Stimulated activated CD8-positive, alpha-beta memory T cell treated with anti-CD3 and anti-CD28 coated beads, Interleukin-2, amount 100 ng/mL, for 1 hour (primary cell): ENCODE measurements at places on chromosomes 3 and 15.

DNA sequence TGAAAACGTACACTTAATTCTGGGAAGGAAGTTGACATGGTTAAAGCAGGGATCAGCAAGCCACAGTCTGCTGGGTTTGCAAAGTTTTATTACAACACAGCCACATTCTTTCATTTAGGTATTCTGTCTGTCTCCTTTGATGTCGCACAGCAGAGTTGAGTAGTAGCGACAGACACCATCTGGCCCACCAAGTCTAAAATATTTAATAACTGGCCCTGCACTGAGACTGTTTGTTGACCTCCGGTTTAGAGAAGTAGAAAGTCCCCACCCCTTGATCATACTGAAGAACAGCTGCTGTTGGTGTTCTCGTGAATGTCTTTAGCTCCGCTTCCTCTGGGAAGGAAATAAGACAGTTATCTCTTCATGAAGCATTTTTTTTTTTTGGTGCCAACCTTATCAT, 66.2 kb downstream of the MCTP2 start:
- no peak for DNase-seq

- DNase-seq, result no peak
Observed at GRCh38 chr3:166575161-166575560, 737.9 kb upstream of the BCHE start.

GRCh38 chr3:140207541-140207940, 272.6 kb downstream of the CLSTN2 start:
- no peak for DNase-seq

- no peak for DNase-seq
Observed at GRCh38 chr3:119497820-119498185, 544 bp upstream of the TIMMDC1 start.

DNA sequence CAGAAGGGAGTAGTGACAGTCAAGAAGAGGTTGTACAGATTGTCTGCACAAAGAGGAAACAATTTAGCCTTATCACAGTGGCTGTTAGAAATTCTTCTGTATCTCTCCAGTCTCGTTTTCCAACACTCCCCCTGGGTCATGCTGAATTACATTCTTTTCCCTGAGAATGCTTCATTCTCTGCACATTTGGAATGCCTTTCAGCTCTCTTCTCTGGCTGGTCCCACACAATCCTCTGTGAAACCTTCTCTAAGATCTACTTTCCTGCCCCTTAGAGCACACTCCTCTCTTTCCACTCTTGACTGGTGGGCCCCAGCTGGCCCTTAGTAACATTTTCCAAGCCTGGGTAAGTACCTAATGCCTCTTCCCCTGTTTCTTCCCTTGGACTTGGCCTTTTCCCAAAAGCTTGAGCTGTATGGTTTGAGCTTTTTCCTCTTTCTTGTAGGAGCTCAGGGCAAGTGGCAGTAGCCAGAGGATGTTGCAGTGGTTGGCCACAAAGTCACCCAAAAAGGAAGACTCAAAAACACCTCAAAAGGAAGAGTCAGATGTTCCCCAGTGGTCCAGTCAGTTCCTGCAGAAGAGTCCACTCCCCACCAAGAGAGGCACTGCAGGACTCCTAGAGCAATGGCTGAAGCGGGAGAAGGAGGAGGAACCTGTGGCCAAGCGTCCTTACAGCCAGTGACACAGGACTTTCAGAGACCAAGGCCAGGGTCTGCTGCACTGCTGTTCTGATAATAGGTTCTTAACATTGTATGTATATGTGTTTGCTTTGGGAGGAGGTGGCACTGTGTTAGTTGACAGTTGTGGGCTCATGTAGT, 25.7 kb downstream of the HMCES start:
- no peak for DNase-seq

DNA sequence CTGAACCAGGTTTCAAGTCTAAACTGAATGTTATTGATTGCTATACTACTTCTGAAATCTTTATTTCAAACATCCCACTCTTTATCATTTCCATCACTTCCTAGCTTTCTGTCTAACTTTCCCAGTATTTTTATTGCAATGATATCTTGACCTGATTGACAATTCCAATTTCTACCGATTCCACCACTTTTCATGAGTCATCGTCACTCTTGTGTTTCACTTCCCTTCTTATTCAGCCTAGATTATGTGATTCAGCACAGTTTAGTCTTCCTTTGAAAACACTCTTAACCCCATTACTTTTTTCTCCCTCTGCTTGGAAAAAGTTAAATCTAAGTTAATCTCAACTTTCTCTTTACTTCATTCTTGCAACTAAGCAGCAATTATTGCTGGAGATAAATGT, 62.6 kb downstream of the SLC7A14 start:
- DNase-seq, result no peak

DNA sequence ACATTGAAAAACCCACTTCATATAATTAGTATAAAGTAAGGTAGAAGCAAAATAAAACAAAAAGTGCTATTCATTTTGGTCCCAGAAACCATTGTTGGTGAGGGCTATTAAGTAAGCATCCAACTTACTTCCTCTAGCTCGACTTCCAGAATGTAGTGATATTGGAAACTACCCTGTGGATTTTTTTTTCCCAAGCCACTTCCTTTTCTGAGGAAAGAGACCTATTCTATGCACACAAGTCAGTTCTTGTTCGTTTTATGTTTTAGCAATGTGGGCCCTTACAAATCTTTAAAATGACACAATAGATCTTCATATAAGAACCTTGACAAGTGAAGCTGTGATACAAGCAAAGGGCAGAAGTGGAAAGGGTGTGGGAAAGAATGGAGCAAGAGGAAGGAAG, 402.0 kb upstream of the TBL1XR1 start:
- no peak for DNase-seq

- no peak for DNase-seq
Observed at GRCh38 chr3:64133987-64134386, 91.3 kb downstream of the PRICKLE2 start.

- no peak for DNase-seq
Observed at GRCh38 chr3:45789235-45789812, 7.0 kb downstream of the SLC6A20 start.

GRCh38 chr3:194935061-194935460, 249.4 kb downstream of the FAM43A start:
- DNase-seq, result no peak

GRCh38 chr15:25687689-25688088, 175.4 kb downstream of the ATP10A start:
- DNase-seq, result no peak

- no peak for DNase-seq
Observed at GRCh38 chr15:48103647-48104046, 17.1 kb upstream of the SLC24A5 start.

GRCh38 chr3:85801955-85802354, 843.2 kb downstream of the CADM2 start:
- no peak for DNase-seq

DNA sequence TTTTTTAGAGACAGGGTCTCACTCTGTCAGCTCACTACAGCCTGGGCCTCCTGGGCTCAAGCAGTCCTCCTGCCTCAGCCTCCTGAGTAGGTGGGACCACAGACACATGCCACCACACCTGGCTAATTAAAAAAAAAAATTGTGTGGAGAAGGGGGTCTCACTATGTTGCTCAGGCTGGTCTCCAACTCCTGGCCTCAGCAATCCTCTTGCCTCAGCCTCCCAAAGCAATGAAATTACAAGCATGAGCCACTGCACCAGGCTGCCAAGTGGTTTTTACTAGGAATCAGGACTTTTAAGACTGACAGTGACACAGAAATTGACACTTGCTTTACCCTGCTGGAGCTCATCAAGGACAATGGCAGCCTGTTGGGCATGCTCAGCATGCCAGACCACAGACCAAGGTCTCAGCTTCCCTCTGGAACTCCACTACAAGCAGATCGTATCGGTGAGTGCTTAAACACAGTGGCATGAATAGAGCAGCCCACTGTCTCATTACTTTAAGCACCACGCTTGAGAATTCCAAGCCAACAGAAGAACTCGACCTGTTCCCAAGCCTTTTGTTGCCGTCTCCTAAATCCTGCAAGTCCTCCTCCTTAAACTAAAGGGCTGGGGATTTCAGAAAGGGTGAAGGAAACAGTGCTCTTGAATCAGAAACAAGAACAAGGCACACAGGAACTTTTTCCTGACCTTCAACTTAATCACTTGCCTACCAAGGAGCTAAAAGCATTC, 41.4 kb downstream of the EOMES start:
- no peak for DNase-seq

GRCh38 chr3:61645148-61645547, 83.8 kb downstream of the PTPRG start:
- DNase-seq, result no peak

DNA sequence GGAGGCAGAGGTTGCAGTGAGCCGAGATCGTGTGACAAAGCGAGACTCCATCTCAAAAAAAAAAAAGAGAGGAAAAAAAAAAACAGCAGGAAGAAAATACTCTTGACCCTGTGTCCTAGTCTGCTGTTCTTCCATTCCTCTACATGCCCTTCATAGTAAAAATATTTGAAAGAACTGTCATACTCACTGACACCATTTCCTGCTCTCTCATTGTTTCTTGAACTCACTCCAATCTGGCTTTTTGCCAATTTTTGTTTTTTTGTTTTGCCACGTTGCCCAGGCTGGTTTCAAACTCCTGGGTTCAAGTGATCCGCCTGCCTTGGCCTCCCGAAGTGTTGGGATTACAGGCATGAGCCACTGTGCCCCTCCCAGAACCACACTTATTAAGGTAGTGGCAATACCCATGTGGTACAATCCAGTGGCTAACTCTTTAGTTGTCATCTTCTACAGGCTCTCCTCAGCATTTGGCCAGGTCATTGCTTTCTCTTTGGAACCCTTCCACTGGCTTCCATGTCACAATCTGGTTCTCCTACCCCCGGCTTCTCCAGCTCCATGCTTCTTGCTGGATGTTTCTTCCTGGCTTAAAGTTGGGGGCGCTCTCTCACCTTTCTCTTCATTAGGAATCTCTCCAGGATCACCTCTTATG, 238.2 kb upstream of the C2CD4B start:
- no peak for DNase-seq

DNA sequence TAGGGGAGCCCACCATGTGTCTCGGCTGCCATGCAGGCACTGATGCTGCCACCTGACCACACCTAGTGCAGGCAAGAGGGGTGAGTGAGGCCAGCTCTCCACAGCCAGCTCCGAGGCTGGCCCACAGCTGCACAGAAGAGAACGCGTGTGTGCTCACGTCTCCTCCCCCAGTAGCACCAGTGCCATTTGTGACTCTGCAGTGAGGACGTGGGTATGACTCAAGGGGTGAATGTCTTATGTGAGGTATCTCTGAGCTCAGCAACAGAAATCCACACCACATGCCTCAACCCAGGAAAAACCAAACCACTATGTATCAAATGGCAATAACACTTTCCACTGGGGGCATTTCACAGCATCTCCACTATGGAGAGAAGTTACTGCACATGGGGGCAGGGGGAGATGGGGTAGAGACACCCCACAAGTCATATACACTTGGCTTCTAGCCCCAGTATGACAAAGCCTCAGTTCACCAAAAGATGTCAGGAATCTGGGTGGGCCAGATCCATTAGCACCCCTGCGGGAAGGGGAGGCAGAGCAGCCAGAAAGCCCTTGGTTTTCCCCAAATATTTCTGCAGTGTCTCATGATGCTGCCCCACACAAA, 87.6 kb downstream of the LRIG1 start:
- DNase-seq, result no peak

- DNase-seq, result no peak
Observed at GRCh38 chr15:39585871-39586301, 5.0 kb downstream of the THBS1 start.

- no peak for DNase-seq
Observed at GRCh38 chr15:85035980-85036379, 54.3 kb downstream of the PDE8A start.

DNA sequence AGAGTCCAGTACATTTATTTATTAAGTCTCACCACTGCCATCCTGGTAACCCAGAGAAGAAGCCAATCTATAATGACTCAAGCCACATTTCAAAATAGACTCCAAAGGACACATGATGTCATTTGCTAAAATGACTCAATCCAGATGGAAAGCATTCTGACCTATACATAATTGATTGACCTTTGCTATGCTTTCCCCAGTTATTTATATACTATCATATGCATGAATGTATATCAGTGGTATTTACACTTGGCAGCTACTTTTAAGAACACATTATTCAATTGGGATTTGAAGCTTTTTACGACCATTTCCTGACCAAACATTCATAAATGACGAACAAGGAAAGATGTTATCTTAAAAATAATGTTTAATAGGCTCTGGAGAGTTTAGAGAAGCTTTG, 297.2 kb downstream of the FHIT start:
- no peak for DNase-seq

GRCh38 chr3:117597865-117598264, 888.3 kb downstream of the TUSC7 start:
- DNase-seq, result no peak

GRCh38 chr3:43770426-43771103, 79.8 kb downstream of the ABHD5 start:
- DNase-seq, result no peak

DNA sequence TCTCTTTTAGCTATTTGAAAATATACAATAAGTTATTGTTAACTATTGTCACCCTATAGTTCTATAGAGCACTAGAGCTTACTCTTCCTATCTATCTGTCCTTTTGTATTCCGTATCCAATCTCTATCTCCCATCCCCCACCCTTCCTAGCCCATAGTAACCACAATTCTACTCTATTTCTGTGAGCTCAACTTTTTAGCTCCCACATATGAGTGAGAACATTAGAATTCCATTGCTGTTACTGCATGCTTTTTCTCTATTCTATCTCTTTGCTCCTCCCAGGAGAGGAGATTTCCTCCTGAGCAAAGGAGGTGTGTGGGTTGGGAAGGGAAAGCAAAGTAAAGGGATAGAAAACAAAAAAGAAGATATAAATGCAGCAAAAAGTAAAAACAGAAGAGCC, 105.6 kb upstream of the SLC4A7 start:
- no peak for DNase-seq

GRCh38 chr3:18680758-18681157, 255.6 kb upstream of the SATB1 start:
- DNase-seq, result no peak

DNA sequence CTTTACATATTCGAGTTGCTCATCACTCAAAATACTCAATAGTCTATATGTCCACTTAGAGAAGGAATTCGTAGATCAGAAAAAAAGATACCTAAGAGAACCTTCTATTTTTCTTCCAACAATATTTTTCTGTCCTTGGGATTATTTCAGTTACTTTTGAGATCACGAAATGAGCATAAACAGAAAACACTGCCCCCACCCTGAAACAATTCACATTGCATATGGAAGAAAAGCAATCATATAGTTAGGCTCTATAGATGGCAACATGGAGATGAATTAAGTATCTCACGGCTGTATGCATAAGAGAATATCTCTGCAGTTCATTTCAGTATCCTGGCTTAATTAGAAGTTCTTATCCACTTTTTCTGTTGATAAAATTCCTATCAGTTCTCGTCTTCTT, 391.1 kb downstream of the FGF12 start:
- DNase-seq, result no peak
